Left renal pelvis (tissue), 4 donors: ENCODE measurements at places on chromosomes 5 and 9. TPM values are rescaled to one million over a fixed set of nuclear protein-coding genes. Genes with fewer than 3 reads are reported as not detected.
A peak's percentile ranks its signal among the peaks of the same experiment; 100 is the strongest.

Gene EIF4E1B
- polyA plus RNA-seq, result not detected

GRCh38 chr5:125659316-125660023 lies 763.7 kb upstream of the GRAMD2B start:
- DNase-seq, result peak; percentile 72

DNA sequence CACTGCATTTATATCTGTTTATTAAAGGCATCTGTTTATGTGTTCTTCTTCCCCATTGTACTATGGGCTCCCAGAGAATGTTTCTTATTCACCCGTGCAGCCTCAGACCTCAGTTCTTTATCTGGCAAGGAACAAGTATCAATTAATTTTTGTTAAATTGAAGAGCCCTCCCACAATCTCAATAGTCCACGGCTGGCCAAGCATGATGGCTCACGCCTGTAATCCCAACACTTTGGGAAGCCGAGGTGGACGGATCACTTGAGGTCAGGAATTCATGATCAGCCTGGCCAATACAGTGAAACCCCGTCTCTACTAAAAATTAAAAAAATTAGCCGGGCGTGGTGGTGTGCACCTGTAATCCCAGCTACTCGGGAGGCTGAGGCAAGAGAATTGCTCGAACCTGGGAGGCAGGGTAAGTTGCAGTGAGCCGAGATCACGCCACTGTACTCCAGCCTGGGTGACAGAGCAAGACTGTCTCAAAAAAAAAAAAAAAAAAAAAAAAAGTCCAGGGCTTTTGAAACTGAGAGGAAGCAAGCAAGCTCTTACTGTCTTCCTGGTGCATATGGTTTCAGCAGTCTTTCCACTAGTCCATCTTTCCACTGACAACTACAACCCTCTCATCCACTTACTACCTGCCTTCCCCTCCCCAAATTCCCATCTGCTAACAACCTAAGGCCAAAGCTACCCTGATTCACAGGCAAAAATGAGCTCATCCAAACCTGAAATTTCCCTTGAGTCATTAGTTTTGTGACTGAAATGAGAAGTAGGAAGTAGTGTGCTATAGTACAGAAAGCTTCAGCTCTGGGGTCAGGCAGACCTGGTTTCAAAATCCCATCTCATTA lies 2.3 kb upstream of the HK3 start:
- no peak for DNase-seq

DNA sequence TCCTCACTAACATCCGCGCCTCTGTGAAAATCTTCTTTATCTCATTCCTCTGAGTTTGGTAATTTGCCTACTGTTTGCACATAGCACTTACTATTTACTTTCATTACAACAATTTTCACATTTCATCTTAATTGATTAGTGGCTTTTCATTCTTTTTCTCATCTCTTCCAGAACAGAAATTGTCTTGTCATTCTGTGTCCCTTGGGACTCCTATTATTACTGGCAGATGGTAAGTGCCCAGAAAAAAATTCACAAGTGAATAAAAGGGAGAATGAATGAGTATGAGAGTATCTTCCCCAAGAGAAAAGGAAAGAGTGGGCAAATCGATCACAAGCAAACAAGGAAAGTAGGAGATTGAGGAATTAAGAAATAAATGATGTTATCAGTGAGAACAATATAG lies 876.1 kb downstream of the TLE4 start:
- DNase-seq, result no peak

GRCh38 chr9:76677481-76678055 lies 86.7 kb upstream of the PCA3 start:
- DNase-seq, result no peak

- no peak for DNase-seq
Measured at GRCh38 chr5:129459450-129459776, 685 bp upstream of the ADAMTS19 start.
